ENCODE measurements at places on chromosomes 6 and 20. TPM values are rescaled to one million over a fixed set of nuclear protein-coding genes. Genes with fewer than 3 reads are reported as not detected.

GRCh38 chr20:13525225-13525940 lies 113.3 kb downstream of the TASP1 start:
- no peaks in the 10 kb centered on the region for H3K27me3 ChIP-seq
- no peak overlapping the region for H3K27ac ChIP-seq
- H3K4me1 ChIP-seq = no peaks in the 10 kb centered on the region
- no peak overlapping the region for H3K4me3 ChIP-seq
- no peak for DNase-seq

The OR12D3 gene
- total RNA-seq = not detected

DNA sequence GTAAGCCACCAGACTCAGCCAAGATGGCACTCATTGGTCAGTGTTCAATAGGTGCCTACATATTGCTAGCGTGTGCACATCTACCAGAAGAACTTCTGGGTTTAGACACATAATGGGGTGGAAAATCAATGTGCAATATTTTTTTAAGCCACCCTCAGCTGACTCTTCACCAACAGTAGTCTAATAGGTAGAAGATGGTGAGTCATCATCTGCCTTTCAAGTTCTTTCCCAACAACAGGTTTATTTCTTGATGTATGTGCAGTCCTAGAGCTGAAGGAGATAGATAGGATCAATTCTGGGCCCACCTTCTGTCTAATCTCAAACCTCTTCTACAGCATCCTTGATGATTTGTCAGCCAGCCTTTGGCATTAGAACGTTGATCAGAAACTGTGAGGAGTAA lies 41.3 kb downstream of the IRAK1BP1 start:
- H3K4me3 ChIP-seq = no peak overlapping the region
- no peak for DNase-seq
- no peak overlapping the region for H3K27ac ChIP-seq
- peaks cover 24% of the 10 kb centered on the region for H3K27me3 ChIP-seq
- no peaks in the 10 kb centered on the region for H3K4me1 ChIP-seq

DNA sequence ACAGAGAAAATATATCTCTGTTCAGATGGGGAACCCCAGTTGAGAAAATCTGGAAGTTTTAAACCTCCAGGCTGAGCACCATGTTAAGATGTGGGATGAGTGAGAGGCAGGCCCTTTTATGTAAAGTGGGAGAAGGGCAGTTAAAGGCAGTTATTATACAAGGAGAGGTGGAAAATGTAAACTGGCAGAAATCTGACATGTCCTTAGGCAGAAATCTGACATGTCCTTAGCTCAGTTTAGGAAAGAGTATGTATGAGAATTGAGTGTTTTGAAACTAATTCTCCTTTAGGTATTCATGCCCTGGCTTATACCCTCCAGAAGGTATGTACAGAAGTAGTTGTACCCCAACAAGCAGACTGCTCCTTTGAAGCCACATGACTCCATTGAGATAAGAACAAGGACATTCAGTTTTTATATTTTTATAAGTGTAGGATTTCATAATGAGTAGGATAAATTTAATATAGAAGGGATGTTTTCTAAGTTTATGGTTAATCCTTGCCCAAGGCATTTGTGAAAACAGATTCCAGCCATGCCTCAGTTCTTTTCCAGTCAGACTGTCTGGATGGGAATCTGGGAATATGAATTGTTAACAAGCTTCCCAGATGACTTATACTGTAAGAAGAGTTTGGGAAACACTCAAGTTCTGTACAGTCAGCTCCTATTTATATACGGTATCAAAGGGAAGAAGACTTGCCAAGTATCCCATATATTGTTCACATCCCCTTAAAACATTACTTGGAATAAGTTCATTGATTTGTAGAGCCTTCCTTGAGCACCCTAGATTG lies 87.7 kb downstream of the SCAND1 start:
- H3K4me1 ChIP-seq = no peaks in the 10 kb centered on the region
- no peaks in the 10 kb centered on the region for H3K27me3 ChIP-seq
- no peak overlapping the region for H3K4me3 ChIP-seq

GRCh38 chr20:63233924-63234323 lies 1.8 kb upstream of the BIRC7 start:
- DNase-seq = no peak
- H3K36me3 ChIP-seq = no peaks in the 10 kb centered on the region
- H3K27me3 ChIP-seq = no peaks in the 10 kb centered on the region
- no peaks in the 10 kb centered on the region for H3K4me1 ChIP-seq
- H3K27ac ChIP-seq = no peak overlapping the region

- DNase-seq = no peak
- H3K27me3 ChIP-seq = no peaks in the 10 kb centered on the region
- no peak overlapping the region for H3K27ac ChIP-seq
- H3K36me3 ChIP-seq = no peaks in the 10 kb centered on the region
- H3K4me1 ChIP-seq = no peaks in the 10 kb centered on the region
Observed at GRCh38 chr20:12815778-12816408, 192.9 kb upstream of the SPTLC3 start.

GRCh38 chr6:149725785-149726184 lies 7.9 kb upstream of the LATS1 start:
- no peak for DNase-seq
- H3K27ac ChIP-seq = no peak overlapping the region
- H3K36me3 ChIP-seq = peaks cover 71% of the 10 kb centered on the region
- H3K27me3 ChIP-seq = no peaks in the 10 kb centered on the region
- H3K4me3 ChIP-seq = no peak overlapping the region

GRCh38 chr20:25453035-25453810 lies 45.8 kb downstream of the GINS1 start:
- H3K4me1 ChIP-seq = no peaks in the 10 kb centered on the region
- H3K27me3 ChIP-seq = no peaks in the 10 kb centered on the region
- H3K27ac ChIP-seq = no peak overlapping the region
- H3K4me3 ChIP-seq = no peak overlapping the region
- no peak for DNase-seq

GRCh38 chr20:38536310-38536709 lies 44.7 kb upstream of the ADIG start:
- H3K4me1 ChIP-seq = no peaks in the 10 kb centered on the region
- H3K27ac ChIP-seq = no peak overlapping the region
- H3K27me3 ChIP-seq = no peaks in the 10 kb centered on the region
- no peak overlapping the region for H3K4me3 ChIP-seq
- no peak for DNase-seq

DNA sequence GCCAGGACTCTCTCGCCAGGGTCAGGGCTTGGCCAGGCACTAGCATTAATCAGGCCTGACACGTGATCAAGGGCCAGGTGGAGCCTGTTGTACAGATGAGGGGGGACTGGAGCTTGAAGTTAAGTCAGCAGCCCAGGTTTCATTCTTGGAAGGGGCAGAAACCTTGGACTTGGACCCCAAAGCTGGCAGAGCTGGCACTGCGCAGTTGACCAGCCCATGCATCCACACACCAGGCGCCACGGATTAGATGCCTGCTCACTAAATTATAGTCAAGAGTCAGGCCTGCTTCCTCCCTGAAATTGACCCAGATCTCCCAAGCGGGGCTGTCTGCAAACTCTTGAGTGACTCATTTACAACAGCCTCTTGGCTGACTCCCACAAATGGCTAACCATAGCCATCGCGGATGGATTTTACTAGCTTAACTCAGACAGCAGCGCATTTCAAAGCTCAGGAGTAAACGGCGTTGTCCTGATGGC lies 4.1 kb upstream of the TAF4 start:
- no peak overlapping the region for H3K4me3 ChIP-seq
- no peak for DNase-seq
- no peaks in the 10 kb centered on the region for H3K27me3 ChIP-seq
- H3K27ac ChIP-seq = no peak overlapping the region

DNA sequence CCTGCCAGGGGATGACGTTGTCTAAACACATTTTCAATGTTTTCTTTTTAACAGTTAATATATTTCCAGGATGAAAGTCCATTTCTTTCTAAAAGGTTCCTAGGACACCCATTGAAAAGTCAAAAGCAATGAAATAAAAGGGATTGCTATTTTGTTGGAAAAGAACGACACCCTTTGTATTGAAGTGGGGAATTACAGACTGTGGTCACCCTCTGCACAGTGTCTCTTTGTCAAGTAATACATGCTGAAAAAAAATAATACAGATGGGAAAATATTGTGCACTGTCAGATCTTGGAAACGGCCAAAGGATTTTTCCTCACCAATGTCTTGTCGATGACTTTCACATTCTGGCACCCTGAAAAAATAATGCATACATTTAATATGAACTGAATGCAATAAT lies 56.9 kb downstream of the HAO1 start:
- no peak for DNase-seq
- no peaks in the 10 kb centered on the region for H3K27me3 ChIP-seq
- no peaks in the 10 kb centered on the region for H3K4me1 ChIP-seq
- no peak overlapping the region for H3K4me3 ChIP-seq

- no peak for DNase-seq
- H3K4me3 ChIP-seq = no peak overlapping the region
- no peaks in the 10 kb centered on the region for H3K36me3 ChIP-seq
- no peak overlapping the region for H3K27ac ChIP-seq
- H3K27me3 ChIP-seq = no peaks in the 10 kb centered on the region
- no peaks in the 10 kb centered on the region for H3K4me1 ChIP-seq
Observed at GRCh38 chr6:39843305-39844020, 51.3 kb downstream of the DAAM2 start.

DNA sequence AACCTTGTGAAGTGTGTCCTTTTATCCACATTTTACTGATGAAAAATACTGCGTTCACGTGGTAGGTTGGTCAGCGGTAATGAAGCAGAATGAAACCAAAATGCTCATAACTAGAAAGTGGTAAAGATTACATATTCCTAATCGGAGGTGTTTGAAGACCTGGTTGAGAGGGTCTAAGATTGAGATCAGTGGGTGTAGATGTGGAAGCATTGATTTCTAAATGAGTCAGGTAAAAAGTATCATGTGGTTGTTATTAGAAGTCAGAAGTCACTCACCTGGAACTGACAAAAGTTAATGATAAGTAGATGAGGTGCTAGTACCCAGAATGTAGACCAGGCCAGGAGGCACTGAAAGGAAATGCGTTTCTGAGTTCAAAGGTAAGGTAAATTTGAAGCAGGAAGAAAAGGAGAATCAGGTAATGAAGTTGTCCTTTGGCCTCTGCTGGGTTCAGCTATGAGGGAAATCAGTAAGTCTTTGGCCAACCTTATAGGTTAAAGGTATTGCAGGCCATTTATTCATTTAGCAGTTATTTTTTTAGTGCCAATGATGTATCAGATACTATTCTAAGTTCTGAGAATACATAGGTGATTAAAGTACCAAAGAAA lies 31.2 kb downstream of the FAM83B start:
- H3K27me3 ChIP-seq = no peaks in the 10 kb centered on the region
- H3K36me3 ChIP-seq = no peaks in the 10 kb centered on the region
- H3K4me3 ChIP-seq = no peak overlapping the region
- H3K27ac ChIP-seq = no peak overlapping the region
- DNase-seq = no peak

GRCh38 chr6:159727717-159728445 lies 575 bp downstream of the WTAP start:
- H3K4me1 ChIP-seq = no peaks in the 10 kb centered on the region
- H3K27me3 ChIP-seq = no peaks in the 10 kb centered on the region
- peak overlapping the region; percentile 96 for H3K27ac ChIP-seq
- DNase-seq = no peak

GRCh38 chr6:143232849-143233248 lies 172.2 kb downstream of the AIG1 start:
- no peak overlapping the region for H3K27ac ChIP-seq
- peaks cover 9% of the 10 kb centered on the region for H3K27me3 ChIP-seq
- H3K36me3 ChIP-seq = no peaks in the 10 kb centered on the region
- DNase-seq = peak; percentile 83

DNA sequence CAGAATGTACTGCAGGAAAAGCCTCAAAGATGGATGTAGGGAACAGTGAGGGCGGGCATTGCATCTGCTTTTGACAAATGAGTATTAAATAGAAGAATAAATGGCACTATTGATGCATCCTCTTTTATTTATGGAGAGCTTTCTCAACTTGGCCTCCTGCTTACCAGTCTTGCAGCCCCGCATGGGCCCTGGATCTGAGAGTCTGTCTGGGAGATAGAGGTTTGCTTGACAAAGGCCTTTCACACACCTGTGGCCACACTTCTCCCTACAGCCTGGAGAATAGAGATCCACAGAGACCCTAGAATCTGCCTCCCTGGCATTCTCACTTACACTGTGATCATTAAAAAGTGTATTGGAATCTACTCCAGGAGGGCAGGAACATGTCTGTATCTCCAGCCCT lies 203.8 kb upstream of the CDH4 start:
- H3K27ac ChIP-seq = no peak overlapping the region
- H3K4me3 ChIP-seq = no peak overlapping the region
- DNase-seq = no peak
- H3K27me3 ChIP-seq = no peaks in the 10 kb centered on the region
- H3K4me1 ChIP-seq = no peaks in the 10 kb centered on the region

DNA sequence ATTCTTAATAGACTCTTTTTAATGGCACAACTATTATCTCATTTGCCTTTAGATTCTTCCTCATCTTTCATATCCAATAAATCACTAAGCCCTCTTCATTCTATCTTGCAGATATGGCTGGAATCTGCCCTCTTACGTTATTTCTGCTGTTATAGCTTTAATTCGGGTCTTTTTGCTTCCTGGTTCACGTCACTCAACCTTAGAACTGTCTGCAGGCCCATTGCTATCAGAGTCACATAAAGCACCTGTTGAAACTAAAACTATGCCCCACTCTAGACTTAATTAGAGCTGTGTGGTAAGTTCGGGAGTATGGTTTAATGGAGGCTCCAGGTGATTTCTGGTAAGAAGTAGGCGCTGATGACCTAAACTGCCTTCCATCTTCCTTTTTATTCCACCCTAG lies 988 bp downstream of the QRSL1 start:
- H3K36me3 ChIP-seq = no peaks in the 10 kb centered on the region
- no peak overlapping the region for H3K27ac ChIP-seq
- peaks cover 5% of the 10 kb centered on the region for H3K4me1 ChIP-seq
- no peak for DNase-seq

- no peak for DNase-seq
- no peak overlapping the region for H3K4me3 ChIP-seq
- H3K36me3 ChIP-seq = no peaks in the 10 kb centered on the region
- H3K27ac ChIP-seq = no peak overlapping the region
- H3K27me3 ChIP-seq = no peaks in the 10 kb centered on the region
Observed at GRCh38 chr6:100920028-100920605, 39.0 kb upstream of the ASCC3 start.

DNA sequence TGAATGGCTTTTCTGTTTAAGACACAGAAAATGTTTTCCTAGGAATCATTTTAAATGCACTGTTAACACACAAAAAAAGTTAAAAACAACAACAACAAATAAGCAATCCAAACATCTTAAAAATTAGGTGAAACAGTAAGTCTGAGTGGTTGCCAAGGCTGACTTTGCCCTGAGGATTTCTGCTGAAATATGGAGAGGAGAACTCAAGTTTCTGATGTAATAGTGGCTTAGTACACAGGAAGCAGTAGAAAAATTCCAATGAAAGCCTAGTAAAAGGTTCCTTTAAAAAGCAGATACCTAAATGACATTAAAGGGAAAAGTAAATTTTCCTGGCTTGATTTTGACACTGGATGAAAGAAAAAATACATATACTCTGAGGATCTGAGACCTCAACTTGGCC lies 184.2 kb downstream of the EPM2A start:
- no peaks in the 10 kb centered on the region for H3K4me1 ChIP-seq
- H3K36me3 ChIP-seq = no peaks in the 10 kb centered on the region
- DNase-seq = no peak
- no peaks in the 10 kb centered on the region for H3K27me3 ChIP-seq
- H3K27ac ChIP-seq = no peak overlapping the region
- no peak overlapping the region for H3K4me3 ChIP-seq

The ZSCAN26 gene
- total RNA-seq = 14.4 TPM

Data from endodermal cell (in vitro differentiated cells).